ENCODE measurements at places on chromosomes 3 and 15.
A peak's percentile ranks its signal among the peaks of the same experiment; 100 is the strongest.

GRCh38 chr15:100061944-100062343, 279.8 kb downstream of the ADAMTS17 start:
- DNase-seq = no peak
- H3K27me3 ChIP-seq = no peaks in the 10 kb centered on the region
- peaks cover 21% of the 10 kb centered on the region for H3K4me1 ChIP-seq
- no peaks in the 10 kb centered on the region for H3K36me3 ChIP-seq

DNA sequence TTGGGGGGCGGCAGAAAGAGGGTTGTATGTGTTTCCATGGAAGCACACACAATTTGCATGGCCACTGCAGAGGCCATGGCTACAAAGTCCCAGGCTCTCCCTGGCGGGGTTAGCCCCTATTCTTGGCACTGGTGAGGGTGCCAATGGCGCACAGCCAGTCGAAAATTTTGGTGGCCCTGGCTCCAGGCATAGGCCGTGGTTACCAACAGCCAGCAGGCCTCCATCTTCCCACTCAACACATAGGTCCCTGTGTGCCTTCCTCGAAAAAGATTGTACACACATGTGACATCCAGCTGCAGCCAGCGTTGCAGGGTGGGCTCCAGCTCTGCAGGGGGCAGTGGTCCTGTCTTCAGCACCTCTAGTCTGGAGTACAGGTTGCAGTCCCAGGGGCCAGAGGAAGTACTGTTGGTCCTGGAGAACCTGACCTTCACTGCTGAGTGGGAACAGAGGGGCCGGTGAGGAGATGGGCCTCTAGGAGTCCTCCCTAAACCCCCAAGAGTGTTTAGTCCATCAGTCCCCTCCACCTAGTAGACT, 7.1 kb downstream of the P4HTM start:
- no peak for DNase-seq
- H3K4me3 ChIP-seq = no peak overlapping the region
- H3K27me3 ChIP-seq = no peaks in the 10 kb centered on the region
- H3K27ac ChIP-seq = no peak overlapping the region
- H3K4me1 ChIP-seq = peaks cover 19% of the 10 kb centered on the region
- H3K36me3 ChIP-seq = peaks cover 2% of the 10 kb centered on the region

GRCh38 chr15:95567686-95568085, 762.8 kb upstream of the NR2F2 start:
- no peak overlapping the region for H3K27ac ChIP-seq
- no peak for DNase-seq
- peaks cover 10% of the 10 kb centered on the region for H3K36me3 ChIP-seq
- no peaks in the 10 kb centered on the region for H3K4me1 ChIP-seq
- H3K27me3 ChIP-seq = no peaks in the 10 kb centered on the region
- H3K4me3 ChIP-seq = no peak overlapping the region

- no peaks in the 10 kb centered on the region for H3K4me1 ChIP-seq
- H3K4me3 ChIP-seq = no peak overlapping the region
- peak; percentile 14 for DNase-seq
- no peaks in the 10 kb centered on the region for H3K27me3 ChIP-seq
- no peak overlapping the region for H3K27ac ChIP-seq
- no peaks in the 10 kb centered on the region for H3K36me3 ChIP-seq
Measured at GRCh38 chr3:79846148-79846933, 78.5 kb upstream of the ROBO1 start.

DNA sequence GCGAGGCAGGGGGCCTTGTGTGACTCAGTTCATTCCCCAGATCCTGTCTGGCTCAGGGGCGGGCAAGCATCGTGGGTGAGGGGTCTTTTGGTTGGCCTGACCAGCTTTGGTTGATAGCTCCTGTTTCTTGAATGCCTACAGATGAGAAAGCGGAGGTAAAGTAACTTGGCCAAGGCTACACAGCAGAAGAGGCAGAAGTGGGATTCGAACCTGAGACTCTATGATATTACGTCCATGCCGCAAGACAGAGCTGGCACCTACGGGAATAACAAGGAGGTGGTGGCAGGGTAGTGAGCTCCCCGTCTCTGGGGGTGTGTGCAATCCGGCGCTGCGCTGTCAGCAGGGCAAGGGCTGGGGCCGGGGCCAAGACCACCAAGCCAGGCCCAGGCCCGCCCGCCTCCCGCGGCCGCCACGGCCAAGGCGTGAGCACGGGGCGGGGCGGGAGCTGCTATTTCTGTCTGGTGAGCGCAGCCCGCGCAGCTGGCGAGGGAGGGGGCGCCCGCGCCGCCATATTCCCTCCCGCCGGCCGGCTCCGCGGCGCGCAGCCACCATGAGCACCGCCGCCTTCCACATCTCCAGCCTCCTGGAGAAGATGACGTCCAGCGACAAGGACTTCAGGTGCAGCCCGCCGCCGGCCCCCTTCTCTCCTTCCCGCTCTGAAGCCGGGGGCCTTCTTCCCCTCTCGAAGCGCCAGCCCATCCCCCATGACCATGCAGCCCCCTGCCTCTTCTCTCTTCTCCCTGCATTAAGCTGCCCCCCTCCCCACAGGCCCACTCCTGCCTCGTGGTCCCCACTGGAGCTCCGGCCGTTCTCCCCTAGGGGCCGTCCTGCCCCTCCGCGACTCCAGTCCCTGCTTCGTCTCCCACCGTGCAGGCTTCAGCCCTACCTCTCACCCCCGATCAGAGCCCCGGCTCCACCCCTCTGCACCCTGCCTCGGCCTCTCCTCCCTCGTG, at the start of gene CAND2:
CAND2 (plus strand) TSS at position 510 of the 953 bp plus-strand sequence; CDS start at position 551, 41 bp downstream.
- peak; percentile 48 for DNase-seq
- H3K36me3 ChIP-seq = no peaks in the 10 kb centered on the region
- peaks cover 23% of the 10 kb centered on the region for H3K4me1 ChIP-seq
- peak within 1 kb of the TSS; percentile 94 for H3K4me3 ChIP-seq

GRCh38 chr3:11757441-11757875, 89.2 kb downstream of the TAMM41 start:
- no peaks in the 10 kb centered on the region for H3K36me3 ChIP-seq
- H3K4me1 ChIP-seq = peaks cover 6% of the 10 kb centered on the region
- no peaks in the 10 kb centered on the region for H3K27me3 ChIP-seq
- no peak overlapping the region for H3K4me3 ChIP-seq

DNA sequence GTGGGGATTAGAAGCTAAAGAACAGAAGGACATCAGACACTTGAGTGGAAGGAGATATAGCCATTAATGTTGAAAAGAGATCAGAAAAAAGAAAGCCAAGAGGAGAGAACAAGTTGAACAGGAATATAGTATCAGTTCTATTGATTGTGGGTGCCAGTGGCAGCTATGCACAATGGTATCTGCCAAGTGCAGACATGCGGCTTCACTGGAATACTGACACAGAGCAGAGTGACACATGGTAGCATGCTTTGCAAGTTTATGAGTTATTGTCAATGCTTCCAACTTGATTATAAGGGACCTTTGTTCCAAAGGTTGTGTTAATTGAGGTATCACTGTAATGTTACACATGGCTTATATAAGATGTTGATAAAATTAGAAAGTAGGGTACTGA, 42.0 kb upstream of the TP63 start:
- H3K4me1 ChIP-seq = no peaks in the 10 kb centered on the region
- H3K27me3 ChIP-seq = no peaks in the 10 kb centered on the region
- no peak overlapping the region for H3K4me3 ChIP-seq
- no peak overlapping the region for H3K27ac ChIP-seq
- H3K36me3 ChIP-seq = no peaks in the 10 kb centered on the region

GRCh38 chr15:83190450-83190849, 17.2 kb downstream of the HDGFL3 start:
- no peak for DNase-seq
- H3K4me1 ChIP-seq = peaks cover 7% of the 10 kb centered on the region
- no peaks in the 10 kb centered on the region for H3K27me3 ChIP-seq
- peaks cover 31% of the 10 kb centered on the region for H3K36me3 ChIP-seq
- H3K27ac ChIP-seq = no peak overlapping the region

- peak within 1 kb of the TSS; percentile 38 for H3K27ac ChIP-seq
- no peak within 1 kb of the TSS for H3K4me3 ChIP-seq
Measured at GRCh38 chr3:58577269-58577821, at the start of gene FAM107A. Gene FAM107A (minus strand): TSS chr3:58577391. CDS start chr3:58569860, 7,531 bp downstream.

DNA sequence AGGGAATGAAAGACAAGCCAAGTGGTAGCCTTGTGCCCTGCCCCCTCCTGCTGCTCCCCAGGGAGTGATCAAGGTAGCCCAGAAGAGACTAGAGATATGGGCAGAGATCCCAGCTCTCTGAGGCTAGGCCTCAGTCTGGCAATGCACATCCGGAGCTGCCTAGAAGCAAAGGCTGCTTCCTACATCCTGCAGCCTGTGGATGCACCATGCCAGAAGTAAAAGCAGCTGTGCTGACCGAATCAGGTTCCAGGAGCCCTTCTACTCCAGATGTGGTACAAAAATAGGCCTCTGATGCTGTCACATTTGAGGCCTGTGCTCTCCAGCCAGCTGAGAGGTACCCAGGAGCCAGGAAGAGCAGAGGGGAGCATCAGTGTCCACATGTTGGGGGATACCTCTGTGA, 16.0 kb downstream of the TRAIP start:
- H3K4me3 ChIP-seq = no peak overlapping the region
- peaks cover 3% of the 10 kb centered on the region for H3K36me3 ChIP-seq
- no peak for DNase-seq
- H3K27me3 ChIP-seq = no peaks in the 10 kb centered on the region

GRCh38 chr15:42578984-42579537, 3.7 kb downstream of the STARD9 start:
- H3K27me3 ChIP-seq = peaks cover 3% of the 10 kb centered on the region
- peaks cover 49% of the 10 kb centered on the region for H3K4me1 ChIP-seq
- H3K4me3 ChIP-seq = peak overlapping the region; percentile 18

DNA sequence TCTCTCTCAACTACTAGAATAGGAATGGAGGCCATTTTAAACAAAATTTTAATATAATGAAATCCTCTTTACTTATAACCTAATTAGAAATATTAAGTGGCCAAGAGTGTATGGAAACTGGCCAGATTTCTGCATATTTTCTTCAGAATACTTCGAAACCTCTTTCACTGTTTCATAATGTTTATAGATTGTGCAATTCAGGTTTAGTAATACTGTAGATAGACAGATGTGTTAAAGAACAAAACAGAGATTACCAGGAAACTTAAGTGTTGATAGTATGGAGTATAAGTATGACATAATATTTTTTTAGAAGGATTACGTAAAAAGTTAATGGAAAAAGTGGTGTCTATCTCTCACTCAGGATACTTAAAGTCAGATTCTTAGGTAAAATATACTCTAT, 4.7 kb downstream of the ABHD5 start:
- no peak overlapping the region for H3K4me3 ChIP-seq
- peaks cover 3% of the 10 kb centered on the region for H3K36me3 ChIP-seq
- DNase-seq = no peak

DNA sequence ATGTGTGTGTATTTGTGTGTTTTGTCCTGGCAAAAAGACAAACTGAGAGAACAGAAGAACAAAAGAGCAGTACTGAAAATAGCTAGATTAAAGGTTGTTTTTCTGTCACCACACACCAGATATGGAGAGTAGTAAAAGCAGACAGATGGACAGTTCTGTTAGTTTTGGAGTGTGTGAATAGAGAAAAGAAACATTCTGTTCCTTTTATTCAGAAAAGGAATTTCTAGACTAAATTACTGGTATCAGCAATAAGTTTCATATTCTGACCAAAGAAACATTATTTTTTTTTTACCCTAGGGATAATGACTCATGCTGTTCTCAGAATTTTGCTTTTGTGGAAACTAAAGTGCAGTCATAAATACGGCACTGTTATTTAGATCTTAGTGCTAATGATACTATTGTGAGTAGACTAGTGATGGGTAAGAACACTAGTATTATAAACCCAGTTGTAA, 32.9 kb downstream of the PIK3CA start:
- no peaks in the 10 kb centered on the region for H3K36me3 ChIP-seq
- H3K27me3 ChIP-seq = no peaks in the 10 kb centered on the region
- no peak overlapping the region for H3K4me3 ChIP-seq
- no peak overlapping the region for H3K27ac ChIP-seq
- peaks cover 6% of the 10 kb centered on the region for H3K4me1 ChIP-seq

DNA sequence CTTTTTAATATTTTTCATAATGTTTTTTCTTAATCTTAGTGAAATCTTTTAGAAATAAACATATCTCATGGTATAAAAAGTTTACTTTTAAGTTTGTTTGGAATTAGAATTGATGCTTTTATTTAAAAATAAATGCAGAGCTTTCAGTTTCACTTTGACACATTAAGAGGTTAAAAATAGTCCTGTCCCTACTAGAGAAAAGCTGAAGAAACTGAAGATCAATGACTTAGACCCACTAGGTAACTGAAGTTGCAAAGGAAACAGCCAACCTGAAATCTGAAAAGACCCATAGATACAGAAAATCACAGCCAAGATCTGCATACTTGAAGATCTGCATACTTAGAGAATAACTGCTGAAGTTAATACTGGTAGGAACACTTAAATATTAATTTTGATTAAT, 237.6 kb downstream of the RAP2B start:
- no peak overlapping the region for H3K4me3 ChIP-seq
- no peaks in the 10 kb centered on the region for H3K36me3 ChIP-seq
- H3K27me3 ChIP-seq = no peaks in the 10 kb centered on the region
- H3K4me1 ChIP-seq = no peaks in the 10 kb centered on the region
